ENCODE measurements at places on chromosomes 7 and 10. TPM values are rescaled to one million over a fixed set of nuclear protein-coding genes. Genes with fewer than 3 reads are reported as not detected.

DNA sequence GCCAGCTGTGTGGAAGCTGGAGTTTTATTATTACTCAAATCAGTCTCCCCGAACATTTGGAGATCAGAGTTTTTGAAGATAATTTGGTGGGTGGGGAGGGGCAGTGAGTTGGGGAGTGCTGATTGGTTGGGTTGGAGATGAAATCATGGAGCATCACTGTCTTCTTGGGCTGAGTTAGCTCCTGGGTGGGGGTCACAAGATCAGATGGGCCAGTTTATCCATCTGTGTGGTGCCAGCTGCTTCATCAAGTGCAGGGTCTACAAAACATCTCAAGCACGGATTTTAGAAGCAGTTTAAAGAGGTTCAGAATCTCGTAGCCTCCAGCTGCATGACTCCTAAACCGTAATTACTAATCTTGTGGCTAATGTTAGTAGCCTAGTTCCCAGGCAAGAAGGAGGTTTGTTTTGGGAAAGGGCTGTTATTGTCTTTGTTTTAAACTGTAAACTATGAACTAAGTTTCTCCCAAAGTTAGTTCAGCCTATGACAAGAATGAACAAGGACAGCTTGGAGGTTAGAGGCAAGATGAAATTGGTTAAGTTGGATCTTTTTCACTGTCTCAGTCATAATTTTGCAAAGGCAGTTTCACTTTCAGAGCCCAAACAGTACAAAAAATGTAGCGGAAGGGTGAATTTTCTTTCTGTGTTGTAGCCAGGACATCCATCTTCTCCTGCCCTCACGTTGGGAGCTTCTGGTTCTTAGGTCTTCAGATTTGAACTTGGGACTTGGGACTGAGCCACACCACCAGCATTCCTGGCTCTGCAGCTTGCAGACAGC lies 43.1 kb downstream of the KLF6 start:
- no peak for DNase-seq

DNA sequence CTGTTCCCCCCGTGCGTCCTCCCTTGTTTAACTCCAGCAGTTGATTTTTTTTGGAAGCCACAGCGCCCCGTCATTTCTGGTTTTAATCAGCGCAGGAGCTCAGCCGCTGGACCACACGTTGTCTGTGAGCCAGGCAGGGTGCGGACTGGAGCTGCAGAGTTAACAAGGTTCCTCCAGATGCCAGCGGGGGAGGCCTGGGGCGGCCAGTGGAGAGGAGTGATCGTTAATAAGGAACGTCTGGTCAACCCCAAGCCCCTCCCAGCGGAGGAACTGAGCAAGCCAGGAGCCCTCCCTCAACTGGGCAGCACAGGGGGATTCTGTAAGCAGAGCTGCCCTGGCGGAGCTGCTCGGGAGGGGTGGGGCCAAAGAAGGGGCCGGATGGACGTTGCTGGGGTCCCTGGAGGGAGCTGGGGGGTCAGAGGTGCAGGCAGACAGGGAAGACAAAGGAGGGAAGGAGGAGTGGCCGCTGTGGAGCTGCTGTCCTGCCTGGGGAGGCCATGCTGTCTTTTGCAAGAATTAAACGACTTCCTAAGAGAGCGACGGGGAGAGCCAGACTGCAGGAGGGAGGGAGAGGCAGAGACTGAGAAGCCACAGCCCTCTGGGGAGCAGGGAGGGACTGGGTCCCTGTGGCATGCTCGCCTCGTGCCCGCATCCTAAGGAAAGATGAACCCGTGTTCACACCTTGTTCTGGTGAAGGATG lies 537.1 kb upstream of the FOXK1 start:
- no peak for DNase-seq

DNA sequence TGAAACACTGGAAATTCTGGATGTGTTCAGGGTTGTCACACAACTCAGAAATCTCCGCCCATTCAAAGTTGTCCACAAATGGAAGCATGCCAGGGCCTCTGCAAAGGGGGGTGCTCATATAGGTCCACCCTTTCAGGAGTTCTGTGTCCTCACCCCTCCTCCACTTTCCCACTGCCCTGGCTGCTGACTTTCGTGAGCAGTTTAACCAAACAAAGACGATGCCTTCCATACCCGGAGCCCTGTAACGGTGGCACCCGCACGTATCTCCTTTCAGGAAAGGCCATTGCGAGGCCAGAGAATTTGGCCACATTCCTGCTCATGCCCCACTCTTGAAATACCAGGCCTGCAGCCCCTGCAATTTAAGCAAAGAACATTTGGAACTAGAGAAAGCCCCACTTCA lies 1.4 kb downstream of the CPXM2 start:
- DNase-seq = no peak

- no peak for DNase-seq
Measured at GRCh38 chr7:156543699-156544598, 96.6 kb upstream of the RNF32 start.

DNA sequence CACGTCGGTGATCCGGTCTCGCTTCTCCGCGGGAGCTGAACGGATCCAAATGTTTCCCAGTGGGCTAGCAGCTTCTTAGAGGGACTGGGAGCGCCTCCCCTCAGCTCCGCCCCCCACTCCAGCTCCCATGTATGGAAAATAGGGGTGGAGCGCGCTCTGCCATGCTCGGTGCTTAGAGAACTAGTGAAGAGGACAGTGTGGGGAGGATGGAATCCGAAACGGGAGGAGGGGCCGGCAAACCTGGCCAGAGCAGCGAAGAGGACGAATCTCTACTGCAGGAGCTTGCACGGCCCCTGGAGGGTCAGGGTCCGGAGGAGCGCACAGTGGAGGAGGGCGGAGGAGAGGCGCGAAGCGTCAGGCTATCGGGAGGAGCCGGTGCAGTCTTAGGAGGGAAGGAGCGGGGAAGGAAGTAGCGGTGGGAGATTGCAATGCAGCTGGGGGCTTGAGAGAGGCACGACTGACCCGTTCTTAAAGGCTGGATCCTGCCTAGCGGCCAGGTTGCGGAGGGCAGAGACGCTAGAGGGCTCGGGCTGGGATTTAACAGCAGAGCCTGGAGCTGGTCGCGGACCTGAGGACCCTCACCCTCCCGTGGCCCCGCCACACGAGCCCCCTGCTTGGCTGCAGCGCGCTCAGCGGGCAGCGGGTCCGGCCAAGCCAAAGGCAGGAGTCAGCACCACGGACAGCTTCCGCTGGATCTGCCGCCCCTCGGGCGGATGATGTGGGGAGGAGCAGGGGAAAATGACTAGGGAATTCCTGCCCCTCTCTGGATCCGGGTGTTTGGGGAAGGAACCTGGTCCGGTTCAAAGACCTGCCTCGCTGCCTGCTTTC lies at the start of gene PRLHR:
PRLHR (minus strand) TSS at position 51 of the 828 bp plus-strand sequence. CDS start 404 bp downstream, outside the sequence.
- DNase-seq = no peak

DNA sequence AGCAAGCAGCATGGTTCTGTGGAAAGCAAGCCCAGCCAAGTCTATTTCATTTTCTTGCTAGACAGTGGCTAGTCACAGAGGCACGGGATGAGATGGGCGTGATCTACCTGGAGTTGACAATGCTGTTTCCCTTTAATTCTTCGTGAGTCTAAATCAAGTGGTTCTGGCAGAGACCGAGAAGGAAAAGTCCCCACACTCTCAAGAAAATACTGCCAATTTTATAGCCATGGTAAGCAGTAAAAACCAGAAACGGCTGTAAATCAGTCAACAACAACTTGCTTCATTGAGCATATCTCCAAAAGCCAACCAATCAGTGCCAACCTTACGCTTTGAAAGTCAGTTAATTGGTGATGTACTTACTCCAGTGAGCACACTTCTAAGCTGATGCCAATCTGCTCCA lies 223.4 kb downstream of the SEC23IP start:
- no peak for DNase-seq

- DNase-seq = no peak
Measured at GRCh38 chr10:131762789-131763696, 137.8 kb upstream of the PPP2R2D start.

DNA sequence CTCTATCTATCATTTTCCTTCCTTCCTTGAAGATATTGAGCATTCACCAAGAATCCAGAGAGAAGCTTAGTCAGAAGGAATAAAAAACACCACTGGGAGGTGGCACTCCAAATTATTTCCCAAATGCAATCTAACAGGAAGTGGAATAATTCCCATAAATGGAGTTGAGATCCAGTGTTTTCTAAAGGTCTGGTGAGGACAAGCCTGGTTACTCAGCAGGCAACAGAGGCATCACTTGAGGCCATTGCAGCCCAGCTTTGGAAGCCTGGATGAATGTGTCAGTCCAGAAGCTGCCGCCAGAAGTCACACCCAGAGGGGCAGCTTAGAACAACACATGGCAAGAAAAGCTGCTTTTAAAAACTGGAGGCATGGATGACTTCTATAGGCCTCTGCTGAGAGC lies 288.9 kb upstream of the KLF6 start:
- no peak for DNase-seq

- DNase-seq = no peak
Measured at GRCh38 chr7:149724661-149725425, 48.5 kb downstream of the ZNF467 start.

- no peak for DNase-seq
Measured at GRCh38 chr7:150937848-150938561, 40.1 kb downstream of the KCNH2 start.

The PAPOLB gene
- not detected for total RNA-seq

DNA sequence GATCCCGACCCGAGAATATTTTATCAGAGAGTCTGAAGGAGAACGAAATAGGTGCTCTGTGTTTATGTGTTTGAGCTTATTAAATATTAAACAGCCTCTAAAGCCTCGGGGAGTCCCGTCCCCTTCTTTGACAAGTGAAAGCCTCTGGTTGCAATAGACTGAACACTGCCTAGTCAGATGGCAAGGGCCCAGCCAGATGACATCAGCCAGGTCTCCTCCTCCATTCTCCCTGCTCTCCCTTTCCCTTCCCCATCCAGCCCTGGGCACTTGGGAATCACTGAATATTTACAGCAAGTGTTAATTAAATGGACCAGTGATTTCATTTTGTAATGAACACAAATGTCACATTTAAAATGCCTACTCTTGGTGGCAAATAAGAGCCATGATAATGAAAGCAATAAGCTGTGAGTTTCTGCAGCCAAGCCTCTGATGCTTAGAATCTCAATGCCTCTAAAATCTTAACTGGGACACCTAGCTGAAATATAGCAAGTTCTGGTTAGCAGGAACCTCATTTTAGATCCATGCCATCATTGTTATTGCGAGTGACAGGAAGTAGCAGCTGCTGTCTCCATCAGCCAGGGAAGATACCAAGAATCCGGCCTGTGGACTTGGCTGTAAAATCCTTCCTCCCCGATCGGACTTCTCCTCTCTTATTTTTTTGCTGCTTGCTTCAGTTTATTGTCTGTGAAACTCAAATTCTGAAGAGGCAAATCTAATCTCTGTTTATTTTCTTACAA lies 202.1 kb downstream of the PRPF18 start:
- DNase-seq = no peak

The LIPN gene
- total RNA-seq = not detected

Data from HepG2 (cell line).